ENCODE measurements at places on chromosomes 13 and 19.

- no peak for DNase-seq
Observed at GRCh38 chr19:47124937-47125668, 5.5 kb upstream of the SAE1 start.

- DNase-seq: no peak
Observed at GRCh38 chr19:42130254-42130573, 2.0 kb downstream of the POU2F2 start.

- DNase-seq: peak; percentile 62
Observed at GRCh38 chr19:48487948-48488347, 18.8 kb downstream of the CYTH2 start.

GRCh38 chr19:30371960-30372824 is at the start of gene ZNF536:
ZNF536 (plus strand) TSS chr19:30372384; CDS start chr19:30443563, 71,179 bp downstream.
- no peak for DNase-seq

- peak; percentile 63 for DNase-seq
Observed at GRCh38 chr19:3132971-3133792, 2.7 kb upstream of the GNA15 start.

DNA sequence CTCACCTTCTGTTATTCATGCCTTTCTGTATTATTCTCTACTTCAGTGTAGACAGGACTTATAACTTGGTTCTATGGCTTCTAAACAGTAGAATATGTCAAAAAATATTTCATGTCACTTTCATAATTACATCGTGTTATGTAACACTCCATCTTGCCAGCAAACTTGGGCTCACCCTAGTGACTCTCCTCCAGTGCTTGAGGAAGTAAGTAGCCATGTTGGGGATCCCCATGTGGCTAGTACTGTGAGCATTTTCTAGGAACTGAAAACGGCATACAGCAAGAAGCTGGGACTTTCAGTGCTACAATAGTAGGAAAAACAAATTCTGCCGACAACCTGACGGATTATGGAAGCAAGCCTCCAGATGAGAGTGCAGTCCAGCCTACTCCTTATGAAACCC is 495.6 kb downstream of the SLITRK6 start:
- DNase-seq: no peak

DNA sequence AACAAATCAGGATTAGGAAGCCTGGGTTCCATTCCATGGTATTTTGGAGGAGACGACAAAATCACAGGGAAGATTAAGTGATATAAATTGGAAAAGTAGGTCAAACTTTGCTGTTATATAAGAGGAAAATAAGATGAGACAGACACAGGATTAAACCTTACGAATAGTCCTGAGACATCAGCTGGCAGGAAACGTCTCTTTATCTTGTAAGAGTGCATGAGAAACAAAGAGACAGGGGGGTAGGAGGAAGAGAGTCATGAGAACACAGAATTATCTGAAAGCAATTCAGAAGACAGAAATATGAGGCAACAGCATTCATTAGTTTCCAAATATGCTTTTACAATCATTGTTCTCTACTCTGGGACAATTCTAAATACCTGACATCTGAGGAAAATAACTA is 310.6 kb upstream of the MIR17HG start:
- DNase-seq: no peak

- DNase-seq: no peak
Observed at GRCh38 chr13:77306458-77306857, 20.4 kb downstream of the MYCBP2 start.

DNA sequence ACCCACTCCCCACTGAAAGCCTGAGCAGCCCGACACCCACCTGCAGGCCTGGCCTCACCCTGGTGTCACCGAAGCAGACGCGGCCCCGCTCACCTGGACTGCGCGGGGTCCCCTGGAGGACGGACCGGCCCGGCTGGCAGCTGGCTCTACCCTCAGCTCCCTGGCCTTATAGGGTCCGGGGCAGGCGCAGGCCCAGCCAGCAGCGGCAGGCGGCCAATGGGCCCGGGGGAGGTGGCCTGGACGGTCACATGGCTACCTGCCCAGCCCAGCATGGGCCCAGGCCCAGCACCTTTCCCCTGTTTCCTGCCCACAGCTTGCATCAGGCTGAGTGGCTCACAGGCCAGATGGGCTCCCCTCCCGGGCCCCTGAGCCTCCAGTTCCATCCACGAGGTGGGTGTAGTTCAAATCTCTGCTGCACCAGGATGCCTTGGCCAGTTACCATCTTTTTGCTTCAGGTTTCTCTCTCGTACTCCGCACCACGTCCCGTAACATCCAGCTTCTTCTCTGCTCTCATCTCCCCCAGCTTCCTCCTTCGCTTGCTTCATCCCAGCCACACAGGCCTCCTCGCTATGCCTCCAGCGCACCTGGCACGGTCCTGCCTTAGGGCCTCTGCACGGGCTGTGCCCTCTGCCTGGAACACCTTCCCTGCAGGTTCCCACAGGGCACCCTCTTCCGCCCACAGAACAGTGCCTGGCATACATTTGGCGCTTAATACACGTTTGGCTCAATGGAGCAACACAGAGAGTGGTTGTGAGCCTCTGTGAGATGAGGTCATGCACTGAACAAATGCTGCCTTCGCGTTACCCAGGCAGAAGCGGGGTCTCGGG is at the start of gene PLIN4:
TSS of gene PLIN4 (minus strand) at position 142 of the 827 bp plus-strand sequence. CDS start 214 bp downstream, outside the sequence.
- DNase-seq: no peak

DNA sequence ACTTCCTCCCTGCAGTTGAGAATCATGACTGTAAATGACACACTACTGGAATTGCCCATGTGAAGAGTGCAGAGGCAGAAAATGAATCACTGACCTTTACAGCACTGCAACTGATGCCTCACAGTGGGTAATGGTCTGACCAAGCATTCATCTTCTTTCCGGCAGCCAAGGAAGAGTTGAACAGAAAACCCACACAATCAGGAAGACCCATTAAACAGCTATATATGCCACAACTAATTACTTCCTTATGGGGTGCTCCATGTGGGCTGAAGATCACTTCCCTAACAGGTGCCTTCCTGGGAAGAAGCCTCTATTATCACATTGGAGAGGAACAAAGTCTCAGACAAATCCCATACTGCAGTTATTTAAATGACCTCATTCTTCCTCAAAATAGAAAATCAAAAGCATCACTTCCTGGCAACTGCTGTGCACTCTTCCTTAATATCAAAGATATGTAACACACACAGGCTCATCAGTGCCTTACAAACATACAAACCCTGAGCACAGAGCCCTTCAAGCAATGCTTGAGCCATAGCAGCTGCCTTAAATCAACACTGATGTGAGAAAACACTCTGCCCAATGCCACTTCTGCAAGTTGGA is 45.8 kb downstream of the RUBCNL start:
- DNase-seq: peak; percentile 32
